ENCODE measurements at places on chromosomes 5 and 9. TPM values are rescaled to one million over a fixed set of nuclear protein-coding genes. Genes with fewer than 3 reads are reported as not detected.

Gene ZNF354C
- total RNA-seq: 4.9 TPM

Gene GLRA1
- total RNA-seq: not detected

DNA sequence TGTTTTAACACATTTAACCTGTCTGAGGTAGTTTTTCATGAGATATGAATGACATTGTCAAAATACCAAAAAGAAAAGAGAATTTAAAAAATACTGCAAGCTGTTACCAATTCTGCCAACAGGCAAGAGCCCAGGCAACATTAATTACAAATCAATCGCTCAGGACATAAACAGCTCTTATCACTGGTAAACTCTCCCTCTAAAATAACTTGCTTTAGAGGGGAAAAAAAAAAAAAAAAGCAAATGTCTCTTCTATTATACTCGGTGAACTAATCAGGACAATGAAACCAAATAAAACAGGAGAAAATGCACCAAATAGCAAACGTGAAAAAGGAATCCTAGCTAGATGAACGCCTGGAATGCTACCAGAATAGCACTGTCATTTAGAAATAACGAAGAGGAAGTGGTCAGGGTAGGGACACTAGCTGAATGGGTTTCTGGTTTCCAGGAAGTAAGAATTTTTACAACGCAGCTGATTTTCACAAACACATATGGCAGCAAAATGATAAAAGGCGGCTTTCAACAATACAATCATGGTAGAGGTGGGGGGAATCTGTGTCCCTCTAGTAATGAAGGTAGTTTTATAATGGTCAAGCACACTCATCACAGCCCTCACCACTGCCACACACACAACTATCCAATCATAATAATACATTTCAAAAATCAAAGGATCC lies 94.9 kb downstream of the DENND1A start:
- DNase-seq: no peak

GRCh38 chr9:94826644-94827410 lies 100.3 kb downstream of the AOPEP start:
- no peak for DNase-seq

Gene FCN2
- not detected for total RNA-seq

- DNase-seq: no peak
These were observed 78.9 kb upstream of the GABRP start for GRCh38 chr5:170704417-170705192.

- no peak for DNase-seq
These were observed 5.6 kb downstream of the ZNF462 start for GRCh38 chr9:106868565-106868964.

DNA sequence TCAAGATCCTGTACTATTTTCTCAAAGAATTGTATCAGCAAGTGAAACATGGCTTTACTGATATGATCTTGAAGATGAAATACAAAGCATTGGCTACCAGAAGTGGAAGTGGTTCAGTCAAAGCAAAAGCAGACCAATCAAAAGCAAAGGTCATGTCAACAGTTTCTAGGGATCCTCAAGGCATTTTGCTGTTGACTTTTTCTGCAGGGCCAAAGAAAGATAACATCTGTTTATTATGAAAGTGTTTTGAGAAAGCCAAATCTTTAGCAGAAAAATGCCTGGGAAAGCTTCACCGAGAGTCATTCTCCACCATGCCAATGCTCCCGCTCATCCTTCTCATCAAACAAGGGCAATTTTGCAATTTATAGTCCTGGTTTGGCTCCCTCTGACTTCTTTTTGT lies 90.3 kb upstream of the ACO1 start:
- DNase-seq: no peak

DNA sequence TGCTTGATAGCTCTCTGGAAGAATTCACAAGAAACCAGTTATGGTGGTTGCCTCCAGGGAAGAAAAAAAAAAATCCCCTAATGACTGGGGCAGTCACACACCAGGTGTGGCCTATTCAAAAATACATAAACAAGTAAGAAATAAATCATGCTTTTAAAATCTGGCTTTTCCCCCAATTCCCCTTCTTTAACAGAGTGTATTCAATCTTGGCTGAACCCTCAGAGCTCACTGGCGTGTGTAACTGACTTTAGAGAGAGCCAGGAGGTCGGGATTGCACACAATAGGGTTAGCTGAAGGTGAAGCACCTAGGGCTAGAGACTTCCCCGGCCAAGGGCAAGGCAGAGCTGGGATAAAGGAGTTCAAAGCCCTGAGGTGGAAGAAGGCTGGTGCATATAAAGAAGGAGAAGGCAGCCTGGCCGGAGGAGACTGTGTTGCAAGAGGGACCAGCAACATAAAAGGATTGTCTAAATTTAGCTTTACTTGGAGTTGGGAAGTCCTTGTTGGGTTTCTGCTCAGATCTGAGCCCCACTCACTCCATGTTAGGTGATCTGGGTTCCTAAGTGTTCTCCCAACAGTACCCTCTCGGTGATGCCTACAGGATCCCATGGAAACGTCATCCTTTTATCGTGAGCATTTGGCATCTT lies 19.7 kb downstream of the FNBP1 start:
- DNase-seq: no peak

- DNase-seq: no peak
These were observed 54.1 kb downstream of the AMBP start for GRCh38 chr9:114023961-114024360.

- DNase-seq: no peak
These were observed 4.9 kb upstream of the FAM163B start for GRCh38 chr9:133614056-133614455.

GRCh38 chr5:142561486-142562097 lies 124.3 kb downstream of the FGF1 start:
- DNase-seq: no peak

- DNase-seq: no peak
These were observed 74.0 kb downstream of the MRPS27 start for GRCh38 chr5:72245951-72246532.

DNA sequence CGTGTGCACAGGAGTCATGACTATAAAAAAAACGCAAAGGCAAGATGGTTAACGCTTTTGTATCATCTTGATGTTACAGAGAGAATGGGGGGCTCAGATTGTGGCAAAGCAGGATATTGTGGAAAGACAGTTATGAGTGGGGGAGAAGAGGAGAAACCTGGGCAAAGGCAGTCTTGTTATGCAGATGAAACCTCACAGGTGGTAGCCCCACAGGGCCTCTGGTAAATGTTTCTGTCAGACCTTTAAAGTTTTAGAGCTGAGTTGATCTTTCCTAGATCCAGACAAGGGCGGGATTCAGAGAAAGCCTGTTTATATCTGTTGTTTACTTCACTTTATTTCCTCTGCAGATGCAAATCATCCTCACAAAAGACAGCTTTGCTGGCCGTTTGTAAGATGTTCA lies 55.2 kb downstream of the C9orf85 start:
- DNase-seq: no peak

Gene CMBL
- 8.0 TPM for total RNA-seq

Gene FCN1
- total RNA-seq: 27.0 TPM

DNA sequence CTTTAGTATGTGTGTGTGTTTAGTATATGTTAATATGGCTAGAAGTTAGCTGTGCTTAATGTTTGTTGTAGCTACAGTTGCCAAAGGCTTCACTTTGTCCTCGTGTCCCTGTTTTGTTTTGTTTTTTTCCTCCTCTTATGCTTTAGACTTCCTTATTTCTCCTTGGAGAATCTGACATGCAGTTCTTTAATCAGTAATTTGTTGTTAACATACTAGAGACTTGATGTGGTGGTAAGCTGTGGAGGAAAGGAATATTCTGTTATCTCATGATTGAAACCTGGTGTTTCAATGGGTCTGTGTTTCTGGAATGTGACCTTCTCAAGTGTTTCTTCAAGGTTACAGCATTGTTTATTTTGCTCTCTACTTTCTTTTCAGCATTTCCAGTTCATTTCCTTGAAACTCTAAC lies 515.6 kb upstream of the ST8SIA4 start:
- DNase-seq: no peak

GRCh38 chr9:99173570-99174504 lies 47.9 kb downstream of the ALG2 start:
- DNase-seq: no peak

GRCh38 chr9:125126019-125126746 lies 17.1 kb downstream of the SCAI start:
- DNase-seq: no peak

Gene MCTP1
- total RNA-seq: 31.6 TPM

DNA sequence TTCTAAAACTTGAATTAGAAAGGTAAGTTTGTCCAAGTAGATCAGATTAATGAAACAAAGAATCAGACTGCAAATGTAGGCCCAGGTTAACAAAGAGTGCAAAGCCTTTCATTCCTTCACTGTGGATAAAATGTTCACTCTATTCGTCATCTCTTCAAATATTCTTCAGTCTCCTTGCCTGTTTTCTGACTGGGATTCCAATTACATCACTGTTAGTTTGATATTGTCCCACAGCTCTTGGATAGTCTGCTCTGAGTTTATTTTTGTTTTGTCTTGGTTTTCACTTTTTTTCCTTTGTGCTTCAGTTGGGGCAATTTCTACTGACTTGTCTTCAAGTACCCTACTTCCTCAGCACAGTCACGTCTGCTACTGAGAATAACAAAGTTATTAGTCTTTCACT lies 38.5 kb upstream of the GZMA start:
- DNase-seq: no peak

Gene FOCAD
- 19.1 TPM for total RNA-seq

DNA sequence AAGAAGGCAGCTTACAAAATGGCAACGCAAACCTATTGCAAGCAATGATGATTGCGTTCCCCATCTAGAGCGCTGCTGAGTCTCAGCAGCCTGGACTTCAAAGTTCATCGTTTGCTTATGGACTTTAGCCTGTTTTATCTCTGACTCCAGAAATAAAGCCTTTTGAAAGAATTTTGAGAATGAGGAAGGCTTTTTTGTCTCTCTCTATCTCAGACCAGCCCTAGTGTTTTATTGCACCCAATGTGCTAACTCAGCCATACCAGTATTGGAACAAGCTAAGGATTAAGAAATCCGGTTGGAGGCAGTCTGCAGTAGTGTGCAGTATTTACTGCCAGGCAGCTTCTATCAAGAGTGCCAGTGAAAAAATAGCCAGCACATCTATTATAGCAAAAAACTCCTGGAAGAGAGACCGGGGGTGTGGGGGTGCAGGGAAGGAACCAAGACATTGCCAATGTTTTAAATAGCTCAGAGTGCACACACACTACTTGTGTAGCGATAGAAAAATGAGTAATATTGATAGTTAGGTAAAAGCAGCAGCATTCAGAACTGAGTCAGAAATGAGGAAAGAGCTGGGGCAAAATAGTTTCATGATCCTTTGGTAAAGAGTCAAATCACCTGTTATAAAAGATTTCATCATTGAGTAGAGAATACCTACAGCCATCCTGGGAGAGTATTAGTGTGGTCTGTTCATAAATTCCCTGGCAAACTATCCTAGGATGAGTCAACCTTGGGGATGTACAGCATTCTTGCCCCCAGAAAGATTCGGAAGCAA lies 219.0 kb downstream of the ZNF608 start:
- DNase-seq: no peak

Gene NMUR2
- not detected for total RNA-seq
